ENCODE measurements at places on chromosomes 5 and 9.
A peak's percentile ranks its signal among the peaks of the same experiment; 100 is the strongest.

- DNase-seq: no peak
These were observed 1294.8 kb upstream of the ACO1 start for GRCh38 chr9:31089549-31090221.

GRCh38 chr9:126942399-126942798 lies 27.8 kb downstream of the RALGPS1 start:
- DNase-seq: no peak

GRCh38 chr5:118156181-118156580 lies 832.2 kb downstream of the DTWD2 start:
- no peak for DNase-seq

DNA sequence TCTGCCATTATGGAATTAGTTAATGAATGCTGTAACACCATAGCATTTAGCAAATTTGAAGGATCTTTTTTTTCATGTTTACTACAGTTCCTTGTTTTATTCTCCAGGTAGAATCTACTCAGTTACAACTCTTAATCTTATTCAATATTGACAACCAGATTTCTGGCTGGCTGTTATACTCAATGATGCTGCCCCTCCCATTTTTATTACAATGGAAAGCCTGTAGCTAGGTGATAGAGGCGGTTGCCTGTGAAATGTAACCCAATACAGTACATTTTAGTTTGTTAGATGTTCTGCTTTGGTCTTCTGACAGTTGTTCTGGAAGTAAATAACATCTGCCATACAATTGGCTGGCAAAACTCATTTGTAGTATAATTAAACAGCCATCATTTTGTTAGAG lies 294.2 kb downstream of the DMRTA1 start:
- DNase-seq: no peak

DNA sequence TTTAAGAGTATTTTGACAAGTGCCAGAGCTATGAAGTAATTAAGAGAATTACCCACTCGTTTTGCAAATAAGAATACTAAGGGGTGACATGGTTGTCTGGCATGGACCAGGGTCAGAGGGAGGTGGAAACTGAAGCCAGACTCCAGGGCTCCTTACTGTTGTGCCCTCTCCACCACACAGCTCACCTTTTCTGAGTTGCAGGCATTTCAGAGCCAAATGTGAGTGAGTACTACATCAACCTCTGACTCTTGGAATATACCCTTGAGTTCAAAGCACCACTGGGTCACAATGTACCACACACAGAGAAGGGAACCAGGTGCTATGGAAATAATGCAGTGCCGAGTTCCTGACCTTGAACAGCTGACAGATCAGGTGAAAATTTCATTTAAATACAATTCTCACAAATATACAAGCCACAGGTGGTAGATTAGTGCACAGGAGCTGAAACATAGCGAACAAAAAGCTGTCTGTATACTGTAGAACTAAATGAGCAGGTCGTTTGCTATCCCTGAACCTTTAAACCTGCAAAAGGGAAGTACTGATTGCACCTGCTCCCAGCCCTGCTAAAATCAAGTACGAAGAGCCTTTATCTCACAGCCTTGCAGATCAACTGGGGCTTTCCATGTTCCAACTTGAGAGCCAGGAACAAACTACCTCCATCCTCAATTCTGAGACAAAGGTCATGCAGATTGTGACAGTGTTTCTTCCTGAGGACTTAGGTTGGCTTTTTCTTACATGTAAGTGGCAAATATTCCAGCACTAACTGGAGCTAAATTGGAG lies 57.0 kb downstream of the GOLM1 start:
- no peak for DNase-seq

DNA sequence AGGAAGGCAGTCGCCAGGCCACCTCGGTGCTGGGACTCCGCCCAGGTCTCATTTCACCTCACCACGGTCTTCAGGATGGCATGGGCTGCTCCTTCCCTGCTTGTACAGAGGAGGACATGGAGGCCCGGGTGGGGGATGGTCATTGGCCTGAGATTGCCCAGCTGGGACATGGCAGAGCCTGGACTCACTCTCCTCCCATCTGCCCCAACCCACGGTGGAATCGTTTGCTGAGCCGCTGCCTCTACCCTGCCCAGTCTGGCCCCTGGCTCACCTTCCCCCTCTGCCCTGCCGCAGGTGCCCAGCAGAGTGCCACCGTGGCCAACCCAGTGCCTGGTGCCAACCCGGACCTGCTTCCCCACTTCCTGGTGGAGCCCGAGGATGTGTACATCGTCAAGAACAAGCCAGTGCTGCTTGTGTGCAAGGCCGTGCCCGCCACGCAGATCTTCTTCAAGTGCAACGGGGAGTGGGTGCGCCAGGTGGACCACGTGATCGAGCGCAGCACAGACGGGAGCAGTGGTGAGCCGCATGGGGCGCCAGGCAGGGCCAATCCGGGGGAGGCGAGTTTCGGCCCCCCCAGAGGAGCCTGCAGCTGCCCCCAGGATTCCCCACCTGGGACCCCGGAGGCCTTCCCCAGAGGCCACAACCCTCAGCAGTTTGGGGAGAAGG lies 36.7 kb downstream of the HK3 start:
- no peak for DNase-seq

GRCh38 chr9:124000161-124000783 lies 11.3 kb upstream of the LHX2 start:
- DNase-seq: no peak

- no peak for DNase-seq
These were observed 6.9 kb upstream of the MEIKIN start for GRCh38 chr5:131952301-131952857.

DNA sequence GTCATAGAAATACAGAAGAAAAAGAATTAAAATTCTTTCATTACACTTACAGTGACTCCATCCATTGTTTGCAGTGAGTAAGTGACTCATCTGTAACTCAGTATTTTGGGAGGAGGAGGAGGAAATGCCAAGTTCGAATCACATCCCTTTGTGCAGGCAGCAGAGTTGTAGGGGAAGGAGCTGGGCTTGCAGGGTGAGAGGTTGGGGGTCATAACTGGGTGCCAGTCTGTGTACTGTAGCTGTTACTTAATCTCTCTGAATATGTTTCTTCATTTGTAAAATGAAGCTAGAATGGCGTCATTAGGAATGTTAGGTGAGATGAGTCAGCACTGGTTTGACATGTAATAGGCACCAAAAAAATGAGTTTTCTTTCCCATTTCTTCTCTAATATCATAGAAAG lies 235.7 kb upstream of the ADAMTSL1 start:
- DNase-seq: no peak

GRCh38 chr5:123610209-123610608 lies 98.2 kb downstream of the CSNK1G3 start:
- DNase-seq: no peak

GRCh38 chr9:36486933-36487481 lies 85.7 kb upstream of the MELK start:
- DNase-seq: peak; percentile 86

- DNase-seq: no peak
These were observed 1167.7 kb downstream of the MAT2B start for GRCh38 chr5:164672931-164673694.

DNA sequence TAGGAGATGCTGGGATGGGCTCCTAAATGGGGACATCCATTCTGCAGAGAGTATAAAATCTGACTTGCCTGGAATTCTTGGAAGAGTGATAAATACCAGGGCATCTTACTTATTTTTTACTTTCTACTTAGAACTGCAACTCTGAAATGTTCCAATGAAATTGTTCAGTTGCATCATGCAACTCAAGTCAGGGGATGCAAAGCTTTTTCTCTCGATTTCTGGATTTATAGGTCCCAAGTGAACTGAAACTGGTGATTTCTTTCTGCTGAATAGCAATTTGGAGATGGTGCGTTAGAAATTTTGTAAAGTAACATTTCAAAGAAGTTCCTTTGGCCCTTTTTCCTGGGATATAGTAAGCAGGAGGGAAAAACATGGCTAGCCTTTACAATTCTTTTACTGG lies 238.4 kb upstream of the CD180 start:
- DNase-seq: no peak

GRCh38 chr9:21348430-21348970 lies 2.2 kb downstream of the IFNA6 start:
- DNase-seq: no peak

DNA sequence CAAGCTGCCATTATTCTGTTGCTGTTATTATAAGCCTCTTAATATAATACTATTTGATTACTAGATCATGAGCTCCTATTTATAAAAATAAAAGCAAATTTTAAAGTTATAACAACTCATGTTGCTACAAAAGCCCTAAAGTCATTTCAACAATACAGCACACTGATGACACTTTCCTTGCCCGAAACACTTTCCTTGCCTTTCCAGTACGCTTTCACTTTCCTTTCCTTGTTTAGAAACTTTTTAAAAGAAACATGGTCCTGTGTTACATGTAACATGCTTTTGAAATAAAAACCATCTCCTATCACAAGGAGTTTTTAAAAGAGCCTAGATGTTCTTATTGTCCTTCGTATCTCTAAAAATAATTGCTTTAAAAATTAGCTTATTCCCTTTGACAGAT lies 688.4 kb downstream of the PTPRD start:
- DNase-seq: no peak

- no peak for DNase-seq
These were observed 289.5 kb downstream of the DEPDC1B start for GRCh38 chr5:60410427-60410826.

GRCh38 chr9:129383561-129384490 lies 205.8 kb upstream of the IER5L start:
- peak; percentile 96 for DNase-seq

DNA sequence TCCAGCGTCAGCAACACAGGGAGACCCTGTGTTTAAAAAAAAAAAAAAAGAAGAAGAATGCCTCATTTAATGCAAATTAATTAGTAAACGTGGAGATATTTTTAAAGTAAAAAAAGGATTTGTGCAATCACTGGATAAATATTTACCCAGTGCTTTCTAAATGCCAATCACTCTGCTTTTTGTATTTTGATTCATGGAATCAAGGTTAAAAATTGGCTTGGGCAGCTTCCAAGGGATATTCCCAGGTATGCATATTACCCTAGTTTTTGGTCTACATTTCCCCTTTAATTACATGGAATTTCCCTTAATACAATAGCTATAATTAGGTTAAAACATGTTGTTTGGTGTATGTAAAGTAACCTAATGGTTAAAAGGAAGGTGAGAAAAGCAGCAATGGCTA lies 31.4 kb upstream of the PDZD2 start:
- DNase-seq: no peak

- peak; percentile 86 for DNase-seq
These were observed 159.5 kb downstream of the C9orf152 start for GRCh38 chr9:110048403-110048975.

GRCh38 chr9:12880406-12881015 lies 105.7 kb downstream of the LURAP1L start:
- no peak for DNase-seq

DNA sequence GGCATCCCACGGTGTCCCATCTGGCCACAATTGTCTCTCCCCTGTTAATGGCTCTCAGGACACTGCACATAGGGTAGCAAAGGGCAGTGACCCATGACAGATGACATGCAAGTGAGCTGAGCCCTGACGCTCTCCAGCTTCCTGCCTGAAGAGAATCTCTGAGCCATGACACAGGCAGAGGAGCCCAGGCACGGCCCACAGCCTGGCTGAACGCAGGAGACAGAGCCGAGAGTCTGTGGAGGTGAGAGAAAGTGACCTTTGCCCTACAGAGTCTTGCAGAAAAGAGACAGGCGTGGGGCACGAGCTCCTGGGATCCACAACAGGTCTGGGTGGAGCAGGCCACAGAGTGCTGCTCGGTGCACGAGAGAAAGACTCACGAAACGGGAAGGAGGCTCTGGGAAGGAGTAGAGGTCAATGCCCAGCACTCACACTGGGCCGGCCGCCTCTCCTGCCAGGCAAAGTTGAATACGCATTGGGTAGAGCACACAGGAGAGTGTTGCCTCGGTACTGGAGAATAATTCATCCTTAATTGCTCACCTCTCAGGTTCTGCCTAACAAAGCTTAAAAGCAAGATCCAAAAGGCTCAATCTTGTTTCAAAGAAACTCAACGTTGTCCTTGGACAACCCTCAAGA lies 90.3 kb downstream of the MRPL36 start:
- DNase-seq: no peak

DNA sequence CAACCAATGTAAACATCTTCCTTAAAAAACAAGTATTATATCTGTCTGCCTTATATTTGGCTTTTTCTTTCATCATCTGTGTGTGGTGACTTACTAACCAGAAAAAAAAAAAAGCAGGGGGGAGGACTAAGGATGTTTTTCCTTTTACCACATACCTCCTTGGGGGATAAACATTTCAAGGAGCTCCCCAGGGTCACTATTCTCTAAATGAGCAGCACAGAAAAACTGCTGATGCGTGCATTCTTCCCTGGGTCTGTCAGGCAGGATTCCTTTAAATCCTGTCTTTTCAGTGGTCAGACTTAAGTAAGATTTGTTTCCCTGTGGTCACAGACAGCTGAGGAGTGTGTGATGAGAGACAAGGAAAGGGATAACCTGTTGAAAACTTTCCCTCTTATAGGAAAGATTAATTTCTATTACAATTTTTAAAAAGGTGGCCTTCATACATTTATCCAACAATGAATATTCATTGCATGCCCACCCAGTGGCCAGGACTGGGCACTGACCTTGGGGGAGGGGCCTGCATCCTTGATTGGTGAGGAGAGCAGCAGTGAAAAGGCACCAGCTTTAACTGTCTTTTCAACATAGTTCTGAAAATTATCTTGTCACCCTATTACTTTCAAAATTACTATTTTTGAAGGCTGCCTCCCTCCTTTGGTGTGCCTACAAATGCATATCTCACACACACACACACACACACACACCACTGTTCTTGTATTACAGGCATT lies 123.1 kb downstream of the TLE4 start:
- no peak for DNase-seq

GRCh38 chr5:68354315-68354714 lies 138.8 kb downstream of the PIK3R1 start:
- DNase-seq: no peak

DNA sequence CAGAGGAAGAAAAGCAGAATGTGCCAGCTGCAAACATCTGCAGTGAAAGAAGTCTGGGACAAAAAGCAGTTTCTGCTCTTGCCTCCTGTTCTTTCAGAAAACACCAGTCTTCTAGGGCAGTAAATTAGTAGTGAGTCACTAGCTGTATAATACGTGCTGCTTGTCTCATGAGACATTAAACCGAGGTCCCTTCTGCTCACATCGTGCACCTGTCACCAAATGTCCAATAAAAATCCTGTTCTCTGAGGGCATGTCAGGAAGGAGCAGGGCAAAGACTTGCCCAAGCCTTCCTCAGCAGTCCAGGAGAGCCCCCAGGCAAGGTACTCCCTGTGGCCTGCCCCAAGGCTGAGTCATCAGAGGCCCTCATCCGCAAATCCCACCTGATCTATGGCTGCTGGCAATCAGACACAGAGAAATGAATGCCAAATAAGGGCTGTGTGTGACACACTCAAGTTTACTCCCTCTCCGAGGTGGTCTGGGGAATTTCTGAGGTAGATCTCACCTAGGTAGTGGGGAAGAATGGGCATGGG lies 255.3 kb upstream of the SMARCA2 start:
- DNase-seq: no peak

DNA sequence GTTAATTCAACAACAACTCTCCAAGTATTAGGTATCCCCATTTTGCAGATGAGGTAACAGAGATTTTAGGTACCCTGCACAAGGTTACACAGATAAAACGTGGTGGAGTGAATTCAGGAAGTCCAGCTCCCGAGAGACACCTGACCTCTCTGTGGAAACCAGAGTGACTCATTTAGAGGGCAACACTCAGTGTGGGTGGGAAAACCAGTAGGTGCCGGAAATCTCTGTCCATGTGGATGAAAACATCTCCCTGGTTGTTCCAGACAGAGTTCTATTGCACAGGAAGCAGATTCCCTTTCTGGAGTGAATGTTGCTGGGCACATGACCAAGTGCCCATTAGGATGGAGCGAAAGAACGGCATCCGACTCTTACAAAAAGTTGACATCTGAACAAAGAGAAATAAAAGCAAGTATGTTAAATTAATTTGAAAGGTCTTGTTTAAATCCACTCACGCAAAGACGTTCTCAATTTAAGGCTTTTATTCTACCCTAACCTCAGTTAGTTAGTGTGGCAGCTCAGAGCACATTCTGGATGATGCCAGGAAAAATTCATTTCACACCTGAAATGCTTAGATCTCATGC lies 391.9 kb upstream of the WWC1 start:
- DNase-seq: no peak

Measured in right cardiac atrium (tissue), 5 donors.